ENCODE measurements at places on chromosomes 1 and 21.

- DNase-seq, result no peak
These were observed 49.1 kb downstream of the EBNA1BP2 start for GRCh38 chr1:43123031-43123430.

GRCh38 chr1:246262281-246262680 is 244.8 kb downstream of the SMYD3 start:
- no peak for DNase-seq

DNA sequence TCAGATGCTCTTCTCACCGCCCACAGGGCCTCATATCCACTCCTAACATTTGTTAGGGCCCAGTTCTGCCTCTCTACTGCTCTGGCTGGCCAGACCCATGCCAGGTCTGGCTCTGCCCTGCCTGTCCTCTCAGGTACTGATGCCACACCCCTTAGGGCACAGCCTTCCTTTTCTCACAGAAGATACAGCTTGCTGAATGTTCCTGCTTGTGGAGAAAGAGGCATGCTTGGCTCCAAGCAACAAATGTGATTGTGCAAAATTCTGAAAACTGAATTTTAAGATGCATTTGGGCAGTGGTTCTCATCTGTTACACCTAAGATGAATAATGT is 178.1 kb downstream of the TGFBR3 start:
- DNase-seq, result no peak

GRCh38 chr1:7454895-7455784 is 316.0 kb upstream of the VAMP3 start:
- DNase-seq, result no peak

DNA sequence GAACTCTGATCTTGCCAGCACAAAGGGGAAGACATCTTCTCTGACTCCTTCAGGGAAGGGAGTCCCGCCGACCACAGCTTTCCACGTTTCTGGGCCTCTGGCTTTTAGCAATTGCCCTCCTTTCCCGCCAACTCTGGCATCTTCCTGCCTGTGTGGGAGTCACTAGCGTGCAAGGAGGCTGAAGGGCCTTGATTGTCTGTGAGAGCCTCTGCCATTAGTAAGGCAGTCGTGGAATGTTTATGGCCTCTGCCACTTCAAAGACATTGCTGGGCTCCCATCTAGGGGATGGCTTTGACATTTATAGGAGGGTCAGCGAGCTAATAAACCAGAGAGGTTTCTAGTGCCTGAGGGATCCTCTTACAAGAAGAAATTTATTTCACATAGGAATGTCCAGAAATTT is 14.3 kb upstream of the PROK1 start:
- DNase-seq, result no peak

GRCh38 chr21:34517039-34517438 is 5.0 kb upstream of the KCNE1 start:
- DNase-seq, result no peak

DNA sequence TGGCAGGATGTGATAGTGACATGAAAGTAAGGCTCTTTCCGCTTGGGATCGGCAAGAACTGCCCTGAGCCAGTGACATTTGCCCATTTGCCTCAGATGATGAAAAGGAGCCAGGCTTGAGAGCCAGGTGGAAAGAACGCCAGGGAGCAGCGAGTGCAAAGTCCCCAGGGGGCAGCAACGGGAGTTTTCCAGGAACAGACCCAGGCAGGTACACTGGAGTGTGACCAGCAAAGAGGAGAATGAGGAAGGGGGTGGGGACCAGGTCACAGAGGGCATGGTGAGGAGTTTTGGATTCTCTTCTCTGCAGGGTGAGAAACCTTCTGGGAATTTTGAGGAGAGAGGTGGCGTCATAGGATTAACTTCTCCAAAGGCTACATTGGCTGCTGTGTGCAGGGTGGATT is 10.8 kb upstream of the ETS2 start:
- DNase-seq, result no peak

DNA sequence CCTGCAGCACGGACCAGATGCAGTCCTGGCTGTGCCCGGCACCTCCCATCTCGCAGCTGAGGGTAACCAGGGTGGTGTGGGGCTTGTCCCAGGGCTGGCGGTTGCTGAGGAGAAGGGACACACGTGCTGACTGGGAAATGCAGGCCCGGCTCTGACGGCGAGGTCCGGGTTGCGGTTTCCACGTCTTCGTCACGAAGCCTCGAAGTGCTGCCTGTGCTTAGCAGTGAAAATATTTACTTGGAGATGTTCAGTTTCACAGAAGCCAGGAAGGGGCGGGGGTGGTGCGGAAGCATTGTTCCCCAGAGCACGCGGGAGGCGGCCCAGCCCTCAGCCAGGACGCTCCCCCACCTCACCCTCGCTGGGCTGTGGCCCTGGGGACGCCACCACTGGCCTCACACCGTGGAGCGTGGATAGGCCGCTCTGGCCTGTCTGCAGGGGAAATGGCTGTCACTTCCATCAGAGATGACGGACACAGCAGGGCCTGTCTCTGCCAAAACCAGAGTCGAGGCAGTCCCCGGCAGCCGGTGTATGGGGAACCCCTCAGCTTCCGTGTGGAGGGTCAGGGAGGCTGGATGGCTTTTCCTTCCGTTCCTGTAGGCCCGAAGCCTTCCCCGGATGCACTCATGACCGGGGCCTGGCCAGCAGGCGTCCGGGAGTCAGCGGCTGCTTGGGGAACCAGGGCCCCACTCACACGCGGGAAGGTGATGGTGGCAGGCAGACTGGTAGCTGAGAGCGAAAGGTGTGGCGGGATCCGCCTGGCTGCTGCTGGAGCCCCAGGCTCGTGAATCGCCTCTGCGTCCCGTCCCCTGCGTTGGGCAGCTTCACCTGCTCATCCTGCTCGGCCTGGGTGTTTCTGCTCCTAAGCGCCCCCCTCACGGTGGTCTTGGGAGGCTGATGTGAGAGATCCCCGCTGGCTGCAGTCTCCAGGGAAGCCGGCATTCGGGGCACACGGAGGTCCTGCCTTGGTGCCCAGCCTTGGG is 14.7 kb upstream of the POFUT2 start:
- DNase-seq, result no peak

GRCh38 chr1:229254910-229255541 is 15.9 kb upstream of the RAB4A start:
- no peak for DNase-seq
